ENCODE measurements at places on chromosomes 11 and 22.

- no peak for DNase-seq
These were observed 26.3 kb downstream of the MEI1 start for GRCh38 chr22:41725510-41726110.

DNA sequence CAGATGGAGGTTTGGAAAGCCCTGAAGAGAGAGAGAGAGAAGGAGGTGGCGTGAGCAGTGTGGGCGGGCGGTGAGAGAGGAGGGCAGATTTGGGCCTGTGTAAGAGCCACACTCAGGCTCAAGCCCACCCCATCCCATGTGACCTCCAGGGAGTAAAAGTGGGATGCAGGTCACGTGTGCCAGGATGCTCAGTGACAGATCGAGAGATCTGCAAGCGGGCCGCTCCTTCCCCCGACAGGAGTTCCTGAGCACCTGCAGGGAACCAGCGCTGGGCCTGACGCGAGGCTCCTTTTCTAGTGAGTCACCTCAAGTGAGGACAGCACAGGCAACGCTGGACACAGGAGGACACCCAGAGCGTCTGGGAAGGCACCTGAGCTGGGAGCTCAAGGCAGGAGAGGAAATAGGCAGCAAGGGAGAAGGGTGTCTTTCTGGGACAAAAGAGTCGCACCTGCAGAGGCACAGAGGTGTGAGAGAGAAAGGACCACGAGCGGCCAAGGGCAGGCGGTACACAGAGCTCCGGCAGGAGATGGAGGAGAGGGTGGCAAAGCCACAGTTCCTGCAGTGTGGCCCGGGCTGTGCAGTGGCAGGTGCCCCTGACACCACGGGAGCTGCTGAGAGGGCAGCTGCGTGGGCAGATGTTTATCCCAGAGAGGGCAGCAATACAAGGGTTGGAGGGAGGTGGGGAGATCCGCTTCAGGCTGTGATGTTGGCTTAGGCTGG is 1294.8 kb downstream of the TBC1D22A start:
- DNase-seq: no peak

GRCh38 chr22:33821290-33821689 is 99.0 kb downstream of the LARGE1 start:
- no peak for DNase-seq

DNA sequence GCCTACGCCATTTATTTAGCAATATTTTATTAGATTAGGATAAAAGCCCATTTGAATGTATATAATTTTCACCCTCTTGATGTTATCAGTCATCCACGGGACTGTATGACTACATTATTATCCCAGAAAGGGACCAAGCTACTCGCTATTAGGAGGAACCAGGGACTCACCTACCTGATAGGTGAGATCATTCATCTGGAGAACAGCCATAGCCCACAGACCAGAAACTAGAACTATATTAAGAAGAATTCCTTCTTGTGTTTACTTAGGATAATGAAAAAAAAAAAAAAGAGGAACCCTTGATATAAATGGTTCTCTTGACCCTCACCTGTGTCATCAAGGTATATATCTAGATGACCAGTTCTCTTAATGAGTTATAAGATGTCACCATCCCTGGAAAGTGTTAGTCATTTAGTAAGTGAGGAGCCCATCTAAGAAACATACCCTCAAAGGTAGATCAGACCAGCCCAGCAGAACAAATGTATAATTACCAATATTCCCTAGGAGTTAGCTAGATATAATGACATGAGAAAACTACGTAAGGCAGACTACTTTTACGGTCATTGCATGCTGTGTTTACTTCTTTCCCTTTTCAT is 8.0 kb downstream of the SIK3 start:
- no peak for DNase-seq

GRCh38 chr22:44822534-44822933 is 70.2 kb downstream of the ARHGAP8 start:
- DNase-seq: no peak

GRCh38 chr11:119352857-119353260 is 6.4 kb upstream of the MFRP start:
- no peak for DNase-seq

GRCh38 chr22:43408009-43408408 is 3.8 kb upstream of the MPPED1 start:
- DNase-seq: no peak

- DNase-seq: no peak
These were observed 825 bp downstream of the FBXO3 start for GRCh38 chr11:33773404-33773986.

DNA sequence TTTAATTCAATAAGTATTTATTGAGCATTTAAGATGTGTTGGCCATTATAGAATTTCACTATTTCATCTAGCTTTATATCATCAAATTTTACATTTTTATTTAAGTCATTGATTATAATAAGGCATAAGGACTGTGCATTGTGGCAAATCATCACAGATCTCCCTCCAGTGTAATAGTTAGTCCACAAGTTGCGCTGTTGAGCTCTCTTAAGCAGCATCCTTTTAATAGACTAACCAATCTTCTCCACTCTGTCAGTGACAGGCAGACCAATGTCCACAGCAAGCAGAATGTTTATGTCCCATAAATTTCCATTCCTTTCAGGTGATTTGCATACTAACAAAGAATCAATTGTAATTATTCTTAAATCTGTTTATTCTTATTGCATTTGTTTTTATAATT is 595.3 kb upstream of the CCDC90B start:
- no peak for DNase-seq

GRCh38 chr11:14366936-14367335 is 8.0 kb upstream of the RRAS2 start:
- no peak for DNase-seq

DNA sequence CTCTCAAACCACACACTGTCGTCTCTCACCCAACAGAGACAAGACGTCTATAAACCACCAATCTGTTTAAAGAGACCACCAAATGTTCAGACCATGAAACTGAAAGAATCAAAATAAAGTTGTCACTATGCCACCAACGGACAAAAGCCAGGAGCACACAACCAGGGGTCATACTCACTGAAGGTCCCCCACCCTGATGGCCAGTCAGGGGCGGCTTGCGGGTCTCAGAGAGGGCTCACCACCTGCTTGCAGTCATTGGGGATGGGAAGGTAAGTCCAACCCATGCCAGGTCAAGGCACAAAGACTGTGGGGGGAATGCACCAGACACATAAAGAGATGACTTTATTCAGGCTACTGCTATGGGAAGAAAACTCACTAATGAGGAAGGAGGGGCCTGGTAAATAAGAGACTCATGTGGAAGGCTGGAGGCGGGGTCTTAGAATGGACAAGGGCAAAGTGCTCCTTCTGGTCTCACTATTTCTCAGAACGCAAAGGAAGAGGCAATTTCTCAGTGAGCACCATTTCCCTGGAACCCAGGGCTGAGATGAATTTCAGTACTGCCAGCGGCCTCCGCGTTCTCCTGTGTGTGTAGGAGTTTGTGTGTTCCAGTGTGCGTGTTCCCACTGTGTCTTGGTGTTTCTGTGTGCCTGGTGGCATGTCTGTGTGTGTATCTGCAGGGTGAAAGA is 17.3 kb downstream of the SCARF2 start:
- no peak for DNase-seq

DNA sequence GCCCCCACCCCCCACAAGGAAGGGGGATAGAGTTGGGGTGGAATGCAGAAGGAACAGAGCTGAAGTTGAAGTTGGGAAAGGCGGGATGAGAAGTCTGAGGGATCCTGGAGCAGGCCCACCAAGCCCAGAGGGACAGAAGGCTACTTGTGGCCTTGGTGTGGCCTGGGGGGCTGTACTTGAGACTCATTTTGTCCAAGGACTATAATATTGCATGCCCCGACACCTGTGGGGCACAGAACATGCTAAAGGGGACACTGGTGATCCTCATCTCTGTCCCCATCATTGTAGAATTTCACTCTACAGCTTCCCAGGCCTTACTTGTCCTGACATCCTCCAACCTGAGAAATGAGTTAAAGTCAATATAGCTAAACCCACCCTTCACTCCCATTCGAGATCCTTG is 1.3 kb downstream of the ESAM start:
- DNase-seq: no peak

All from activated naive CD4-positive, alpha-beta T cell (primary cell).